ENCODE measurements at places on chromosomes 1 and 21. TPM values are rescaled to one million over a fixed set of nuclear protein-coding genes. Genes with fewer than 3 reads are reported as not detected.

Gene RUNX3
- polyA plus RNA-seq = 0.43 TPM

DNA sequence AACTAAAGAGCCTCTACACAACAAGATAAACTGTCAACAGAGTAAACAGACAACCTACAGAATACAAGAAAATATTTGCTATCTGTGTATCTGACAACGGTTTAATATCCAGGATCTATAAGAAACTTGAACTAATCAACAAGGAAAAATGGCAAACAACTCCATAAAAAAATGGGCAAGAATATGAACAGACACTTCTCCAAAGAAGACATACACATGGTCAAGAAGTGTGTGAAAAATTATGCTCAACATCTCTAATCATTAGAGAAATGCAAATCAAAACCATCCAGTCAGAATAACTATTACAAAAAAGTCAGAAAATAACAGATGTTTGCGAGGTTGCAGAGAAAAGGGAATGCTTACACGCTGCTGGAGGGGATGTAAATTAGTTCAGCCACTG is 8.0 kb downstream of the ZNF670 start:
- no peak for DNase-seq

Gene RAB29
- polyA plus RNA-seq = 3.7 TPM

DNA sequence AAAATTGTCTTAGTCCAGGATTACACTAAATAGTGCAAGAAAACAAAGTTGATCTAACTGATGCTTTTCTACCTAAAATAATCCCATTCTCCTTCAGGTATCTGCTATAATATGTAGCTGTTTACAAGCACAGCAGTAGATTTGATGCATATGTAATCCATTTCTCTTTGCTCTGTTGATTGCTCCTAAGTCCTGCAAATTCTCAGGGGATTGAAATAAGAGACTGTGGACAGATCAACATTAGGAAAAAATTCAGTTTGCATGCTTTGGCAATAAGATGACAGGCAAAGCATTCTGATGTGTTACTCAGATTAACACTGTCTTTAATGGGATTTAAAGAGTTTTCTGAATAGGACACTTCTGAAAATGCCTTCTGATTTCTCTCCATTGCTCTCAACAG is 34.7 kb downstream of the RNF11 start:
- no peak for DNase-seq

DNA sequence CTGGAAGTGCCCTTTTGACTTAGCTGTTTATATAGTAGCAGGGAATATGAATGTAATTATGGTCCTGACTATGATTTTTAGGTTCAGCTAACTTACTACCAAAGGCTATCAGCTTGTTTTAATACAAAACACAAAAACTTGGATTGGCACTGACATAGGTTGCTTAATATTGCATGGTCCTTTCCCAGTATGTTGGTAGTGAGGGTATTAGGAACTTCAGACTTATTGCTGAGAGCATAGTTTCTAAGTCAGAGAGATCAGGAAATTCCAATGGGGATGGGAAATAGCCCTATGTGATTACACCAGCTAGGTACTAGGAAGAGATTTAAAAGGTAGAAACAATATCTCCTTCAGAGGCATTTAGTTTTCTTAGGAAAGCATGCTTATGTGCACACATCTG is 7.7 kb downstream of the ARID1A start:
- DNase-seq = no peak

DNA sequence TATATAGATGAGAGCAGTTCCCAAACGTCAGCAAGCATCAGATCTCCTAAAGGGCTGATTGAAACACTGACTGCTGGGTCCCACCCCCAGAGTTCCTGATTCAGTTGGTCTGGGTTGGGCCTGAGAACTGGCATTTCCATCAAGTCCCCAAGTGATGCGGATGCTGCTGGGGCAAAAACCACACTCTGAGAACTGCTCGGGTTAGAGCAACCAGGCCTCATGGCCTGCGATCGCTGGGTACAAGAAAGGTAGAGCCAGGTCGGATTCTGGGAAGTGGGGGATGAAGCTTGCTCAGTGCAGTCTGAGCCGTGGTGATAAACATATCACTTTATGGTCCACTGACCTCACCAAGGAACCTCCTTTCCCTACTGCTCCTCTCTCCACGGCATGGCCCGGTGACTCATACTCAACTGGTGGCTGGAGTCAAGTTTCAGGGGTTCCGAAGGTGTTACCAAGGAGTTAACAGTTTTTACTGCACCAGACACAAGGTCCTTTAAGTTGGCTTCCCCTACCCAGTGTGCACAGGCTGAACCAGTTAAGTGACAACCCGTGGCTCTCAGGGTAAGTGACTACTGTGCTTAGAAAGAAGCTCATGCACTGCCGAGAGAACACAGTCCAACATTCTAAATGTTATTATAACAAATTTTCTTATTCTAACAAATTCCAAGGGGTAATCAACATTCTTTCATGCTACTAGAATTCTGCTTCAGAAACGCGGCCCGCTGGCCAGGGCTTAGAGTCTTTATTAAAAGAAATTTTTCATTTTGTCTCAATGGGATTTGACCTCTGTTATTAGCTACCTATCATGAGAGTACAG is 153.5 kb downstream of the TGFBR3 start:
- no peak for DNase-seq

DNA sequence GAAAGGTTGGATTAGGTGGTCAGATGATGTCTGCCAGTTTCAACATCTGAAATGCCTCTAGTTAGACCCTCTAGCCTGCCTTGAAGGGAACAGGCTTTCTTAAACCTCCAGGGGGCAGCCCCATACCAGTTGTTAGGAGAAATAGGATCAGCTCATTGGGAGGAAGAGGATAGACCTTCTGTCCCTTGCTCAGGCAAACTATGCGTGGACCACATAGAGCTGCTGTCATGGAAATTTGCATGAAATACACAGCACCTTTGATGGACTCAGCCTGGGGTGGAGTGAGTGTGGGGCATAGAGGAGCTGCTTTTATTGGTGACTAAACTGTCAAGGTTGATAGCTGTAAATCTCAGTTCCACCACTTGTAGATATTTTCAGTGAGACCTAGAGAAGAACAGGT is 38.4 kb upstream of the SPAG17 start:
- DNase-seq = no peak

Measured in forelimb muscle (tissue), 1 donor.